ENCODE measurements at places on chromosomes 3 and 15.

DNA sequence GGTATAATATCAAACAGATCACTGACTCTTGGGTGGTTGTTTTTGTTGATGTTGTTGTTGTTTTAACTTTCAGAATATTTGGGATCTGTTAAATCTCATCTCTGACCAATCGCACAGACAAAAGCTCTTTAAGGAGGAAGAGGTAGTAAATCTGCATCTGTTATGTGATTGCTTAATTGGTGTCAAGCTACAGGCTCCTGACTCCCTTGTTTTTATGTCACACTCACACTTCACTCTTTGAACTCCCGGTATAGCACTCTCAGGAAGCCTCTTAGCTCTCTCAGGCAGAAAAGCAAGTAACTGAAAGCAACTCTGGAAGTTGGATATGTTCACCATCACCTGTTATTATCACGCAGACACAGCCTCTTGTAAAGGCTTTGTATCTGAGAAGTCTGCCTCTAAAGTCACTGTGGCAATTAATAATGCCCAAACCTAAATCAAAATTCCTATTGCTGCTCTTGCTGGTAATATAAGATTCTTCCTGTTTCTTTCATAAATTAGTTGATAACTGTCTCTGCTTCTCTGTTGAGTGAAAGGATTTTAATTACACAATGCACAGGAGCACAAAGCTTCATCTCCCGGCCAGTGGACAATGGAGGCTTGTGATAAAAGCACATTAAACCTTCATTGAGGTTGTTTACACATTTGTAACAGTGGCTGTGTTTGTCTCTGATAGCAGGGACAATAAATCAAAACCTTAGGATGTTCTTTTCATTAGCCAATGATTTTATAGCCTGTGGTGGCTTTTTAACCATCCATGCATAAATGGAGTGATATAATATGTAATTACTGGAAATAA lies 576.7 kb downstream of the MFSD1 start:
- DNase-seq, result peak; percentile 12

DNA sequence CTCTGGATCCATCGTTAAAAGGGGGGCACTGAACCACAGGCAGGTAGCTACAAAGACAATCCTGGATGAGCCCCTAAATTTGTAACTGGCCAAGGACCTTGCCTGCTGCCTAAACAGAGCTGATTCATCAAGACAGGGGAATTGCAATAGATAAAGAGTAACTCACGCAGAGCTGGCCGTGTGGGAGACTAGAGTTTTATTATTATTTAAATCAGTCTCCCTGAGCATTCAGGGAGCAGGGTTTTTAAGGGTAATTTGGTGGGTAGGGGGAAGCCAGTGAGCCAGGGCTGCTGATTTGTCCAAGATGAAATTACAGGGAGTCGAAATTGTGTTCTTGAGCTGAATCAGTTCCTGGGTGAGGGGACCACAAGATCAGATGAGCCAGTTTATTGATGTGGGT lies 885.1 kb upstream of the CADM2 start:
- DNase-seq, result no peak

- no peak for DNase-seq
Measured at GRCh38 chr3:136905549-136905948, 43.5 kb downstream of the NCK1 start.

- DNase-seq, result no peak
Measured at GRCh38 chr15:57060799-57061198, 142.4 kb downstream of the TCF12 start.

DNA sequence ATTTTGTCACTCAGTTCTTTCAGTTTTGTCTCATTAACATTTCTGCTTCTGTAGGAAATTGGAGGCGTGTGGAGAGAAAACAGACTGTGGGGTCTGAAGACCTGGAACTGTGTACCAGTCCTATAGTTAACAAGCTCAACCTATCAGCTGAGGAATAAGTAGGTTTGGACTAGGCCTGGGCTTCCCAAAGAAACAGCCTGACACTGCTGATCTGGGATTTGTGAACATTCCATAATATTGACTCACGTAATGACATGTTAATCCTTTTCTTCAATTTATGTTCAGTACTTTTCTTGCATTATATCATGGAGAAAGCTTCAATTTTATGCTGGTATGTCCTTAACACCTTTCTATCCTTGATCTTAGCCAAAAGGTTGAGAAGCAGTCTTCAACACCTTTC lies 181.6 kb upstream of the RORA start:
- no peak for DNase-seq

DNA sequence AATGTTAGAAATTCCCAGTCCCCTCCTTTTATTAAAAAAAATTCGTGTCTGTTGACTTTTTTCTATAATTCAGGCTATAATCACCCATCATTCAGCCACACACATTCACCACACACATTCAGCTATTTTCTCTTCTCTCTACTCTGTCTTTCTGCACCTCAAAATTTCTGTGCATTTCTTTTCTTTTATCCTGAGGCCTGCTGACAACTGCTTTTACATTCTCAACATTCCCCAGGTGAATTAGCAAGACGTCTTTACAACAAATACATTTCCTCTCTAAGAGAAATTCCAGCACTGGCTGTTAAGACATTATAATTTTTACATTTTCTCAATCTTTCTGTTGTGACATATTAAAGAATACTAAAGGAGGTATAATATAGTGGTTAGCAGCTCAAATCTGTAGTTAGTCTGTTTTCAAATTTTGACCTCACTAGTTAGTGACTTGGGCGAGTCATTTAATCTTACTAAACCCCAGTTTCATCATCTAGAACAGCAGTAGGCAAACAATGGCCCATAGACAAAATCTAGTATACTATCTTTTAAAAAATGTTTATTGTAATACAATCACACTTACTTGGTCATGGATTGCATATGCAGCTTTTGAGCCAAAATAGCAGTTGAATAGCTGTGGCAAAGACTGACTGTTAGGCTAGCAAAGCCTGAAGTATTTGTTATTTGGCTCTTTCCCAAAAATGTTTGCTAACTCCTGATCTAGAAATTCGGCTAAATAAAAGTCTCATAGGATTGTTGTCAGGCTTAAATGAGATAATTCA lies 350.7 kb downstream of the NSUN3 start:
- no peak for DNase-seq

DNA sequence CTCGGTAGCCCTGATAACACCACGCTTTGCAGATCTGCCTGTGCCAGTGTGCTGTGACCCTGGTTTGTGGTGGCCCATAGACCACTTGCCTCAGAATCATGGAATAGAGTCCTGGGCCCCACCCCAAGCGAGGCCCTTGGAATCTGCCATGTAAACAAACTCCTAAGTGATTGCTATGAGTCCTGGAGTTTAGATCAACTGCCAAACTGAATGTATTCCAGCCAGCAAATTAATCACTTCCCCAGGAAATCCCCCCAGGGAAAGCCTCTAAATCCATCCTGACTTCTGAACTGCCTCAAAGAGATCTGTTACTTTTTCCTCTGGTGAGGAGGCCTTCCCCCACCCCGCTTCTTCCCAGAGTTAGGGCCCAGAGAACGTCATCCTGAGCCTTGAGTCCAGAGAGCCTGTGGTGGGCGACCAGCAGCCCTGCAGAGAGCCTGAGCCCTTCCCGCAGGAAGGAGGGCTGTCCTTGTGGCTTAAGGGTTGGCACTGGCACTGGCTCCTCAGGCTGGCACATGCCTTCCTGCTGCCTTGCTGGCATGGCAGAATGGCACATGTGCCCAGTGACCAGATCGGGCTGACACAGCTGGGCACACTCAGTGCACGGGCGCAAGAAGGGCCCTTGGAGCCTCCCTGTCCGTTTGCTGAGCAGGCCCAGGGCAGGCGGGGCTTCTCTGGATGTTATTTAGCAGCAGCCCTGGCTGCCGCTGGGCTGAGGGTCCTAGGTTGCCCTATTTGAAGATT lies 50.6 kb upstream of the PLXNA1 start:
- no peak for DNase-seq

DNA sequence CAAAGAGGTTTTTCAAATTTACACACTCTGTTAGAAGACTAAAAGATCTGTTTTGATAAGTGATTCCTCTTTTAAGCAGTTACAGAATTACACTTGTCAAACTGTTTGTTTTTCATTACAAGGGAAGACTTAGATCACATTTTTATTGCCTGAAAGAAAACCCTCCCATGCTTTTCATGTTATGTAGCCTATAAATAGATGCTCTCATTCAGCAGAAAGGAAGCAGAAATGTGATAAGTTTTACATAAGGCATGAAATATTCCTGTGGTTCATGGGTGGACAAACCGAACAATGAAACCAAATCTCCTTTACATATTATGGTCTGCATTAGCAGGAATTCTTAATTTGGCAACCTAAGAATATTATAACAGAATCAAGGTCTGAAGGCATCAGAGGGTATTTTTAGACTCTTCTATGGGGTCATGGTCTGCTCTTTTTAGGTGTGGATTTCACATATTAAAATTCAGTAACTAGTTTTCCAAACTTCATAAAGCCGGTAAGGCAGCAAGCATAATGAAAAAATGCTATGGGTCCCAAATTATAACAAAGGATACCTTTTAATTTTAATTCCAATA lies 37.3 kb upstream of the FXR1 start:
- DNase-seq, result no peak

DNA sequence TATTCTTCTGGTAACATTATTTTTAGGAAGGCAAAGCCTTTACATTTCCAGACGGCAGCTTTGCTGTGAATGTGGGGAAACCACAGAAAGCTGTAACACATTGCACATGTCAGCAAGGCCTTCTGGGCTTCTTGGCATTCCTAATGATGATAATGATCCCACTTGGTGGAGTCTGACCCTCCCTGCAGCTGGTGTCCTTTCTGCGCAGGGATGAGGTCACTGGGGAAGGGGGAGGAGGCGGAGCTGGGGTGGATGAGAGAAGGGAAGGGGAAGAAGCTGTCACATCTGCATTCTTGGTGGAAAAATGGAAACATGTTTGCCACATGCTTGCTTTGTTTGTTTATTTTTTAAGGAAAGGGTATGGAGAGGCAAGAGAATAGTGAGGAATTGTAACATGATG lies 68.6 kb downstream of the FILIP1L start:
- no peak for DNase-seq

- DNase-seq, result no peak
Measured at GRCh38 chr3:165837801-165838200, 578 bp upstream of the BCHE start.

DNA sequence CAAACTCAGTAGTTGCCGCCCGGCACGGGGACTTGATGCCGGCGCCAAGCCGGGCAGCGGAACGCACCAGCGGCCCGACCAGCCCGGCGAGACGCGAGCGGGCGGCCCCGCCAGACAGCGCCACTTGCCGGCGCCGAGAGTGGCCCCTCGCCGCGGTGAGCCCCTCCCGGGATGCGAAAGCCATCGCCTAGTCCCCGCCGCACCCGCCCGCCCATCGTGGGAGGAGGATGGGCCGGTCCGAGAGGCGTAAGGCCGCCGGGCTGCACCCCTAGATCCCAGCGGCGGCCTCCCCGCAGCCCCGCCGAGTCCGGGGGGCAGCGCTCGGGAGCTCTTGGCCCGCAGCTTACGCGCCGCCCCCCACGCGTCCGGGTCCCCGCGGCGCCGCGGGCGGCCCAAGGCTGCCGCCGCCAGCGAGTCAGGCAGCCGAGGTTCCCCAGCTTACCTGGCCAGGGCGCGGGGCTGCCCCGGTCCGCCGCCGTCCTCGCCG lies 609 bp downstream of the GOLGA8A start:
- no peak for DNase-seq

GRCh38 chr3:53102601-53103147 lies 27.6 kb downstream of the RFT1 start:
- no peak for DNase-seq

DNA sequence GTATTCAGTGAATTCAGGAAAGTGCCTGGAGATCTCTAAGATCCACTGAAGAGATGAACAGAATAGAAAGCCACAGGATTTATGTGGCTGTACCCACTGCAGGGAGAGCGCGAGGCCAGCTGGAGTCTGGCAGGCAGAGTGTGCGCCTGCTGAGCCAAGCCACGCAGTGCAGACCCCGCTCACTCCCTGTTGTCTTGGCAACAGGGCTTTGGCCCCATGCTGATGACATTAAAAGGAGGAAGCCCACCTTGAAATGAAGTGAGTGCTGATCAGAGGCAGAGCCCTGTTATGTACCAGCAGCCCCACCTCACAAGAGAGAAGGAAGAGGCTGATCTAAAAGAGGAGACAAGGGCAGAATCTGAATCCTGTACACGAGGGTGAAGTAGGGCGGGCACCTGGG lies 36.7 kb downstream of the PXYLP1 start:
- DNase-seq, result no peak

- DNase-seq, result no peak
Measured at GRCh38 chr15:56774356-56774755, 41.0 kb upstream of the ZNF280D start.

DNA sequence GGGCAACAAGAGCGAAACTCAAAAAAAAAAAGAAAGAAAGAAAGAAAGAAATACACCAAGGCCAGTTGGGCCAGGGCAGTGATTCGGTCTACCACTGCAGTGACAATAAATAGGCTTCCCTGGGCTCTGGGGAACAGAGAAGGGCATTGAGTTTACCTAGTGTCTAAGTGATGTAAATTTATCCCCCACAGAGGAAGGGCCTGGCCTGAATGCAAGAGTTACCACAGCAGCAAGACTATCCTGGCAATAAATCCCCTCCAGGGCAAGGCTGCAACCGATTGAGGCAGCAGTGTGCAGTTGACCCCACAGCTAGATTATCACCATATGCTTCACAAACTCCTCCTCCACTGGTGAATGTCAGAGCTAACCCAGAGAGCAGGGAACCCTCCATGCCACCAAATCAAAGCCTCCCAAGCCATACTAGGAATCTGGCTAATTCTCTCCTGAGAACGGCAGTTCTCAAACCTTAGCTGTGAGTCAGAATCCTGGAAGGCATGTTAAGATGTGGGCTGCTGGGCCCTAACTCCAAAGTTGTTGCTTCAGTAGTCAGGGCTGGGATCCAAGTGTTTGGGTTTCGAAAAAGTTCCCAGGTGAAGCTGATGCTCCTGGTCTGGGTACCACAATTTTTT lies 64.3 kb upstream of the GATM start:
- DNase-seq, result no peak
